Hematopoietic multipotent progenitor cell treated with erythropoietin and hydrocortisone succinate and interleukin-3 and kit ligand, for 4 days (in vitro differentiated cells): ENCODE measurements at places on chromosomes 5 and 9.

- no peak for DNase-seq
These were observed 25.4 kb upstream of the SNX18 start for GRCh38 chr5:54492178-54492577.

GRCh38 chr5:180303226-180304015 is 11.5 kb upstream of the MAPK9 start:
- DNase-seq = no peak

DNA sequence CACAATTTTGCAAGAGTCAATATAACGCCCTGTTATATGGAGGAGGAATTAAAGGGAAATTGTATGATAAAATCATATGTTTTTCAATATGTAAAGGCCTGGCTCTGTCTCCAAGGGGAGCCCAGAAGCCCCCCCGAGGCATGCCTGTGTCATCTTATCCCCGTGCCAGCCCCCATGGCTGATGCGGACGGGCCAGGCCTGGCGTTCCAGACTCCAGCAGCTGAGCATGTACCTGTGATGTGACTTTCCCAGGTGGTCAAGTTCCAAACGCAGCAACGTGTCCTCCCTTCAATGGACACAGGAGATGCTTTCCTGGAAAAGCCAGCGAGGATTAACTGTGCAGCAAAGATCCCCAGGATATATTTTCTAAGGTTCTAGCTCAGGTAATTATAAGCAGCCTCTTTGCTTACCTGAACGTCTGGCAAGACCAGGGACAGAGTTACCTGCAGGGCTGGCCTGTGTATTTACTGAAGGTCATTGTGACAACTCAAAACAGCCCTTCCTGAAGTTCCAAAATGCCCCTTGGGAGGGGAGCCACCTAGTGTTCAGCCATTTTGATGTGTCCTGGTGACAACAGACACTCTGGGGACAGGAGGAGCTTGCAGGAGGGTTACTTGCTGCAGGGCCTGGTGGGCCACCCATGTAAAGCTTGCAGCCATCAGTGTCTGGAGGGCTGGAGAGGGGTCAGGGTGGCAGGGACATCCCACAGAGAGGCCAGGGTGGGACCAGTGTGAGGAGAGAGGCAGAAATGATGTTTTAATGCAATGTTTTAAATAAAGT is 53.3 kb upstream of the RNU6ATAC start:
- DNase-seq = peak; percentile 61

GRCh38 chr5:133934822-133935666 is 33.4 kb downstream of the C5orf15 start:
- no peak for DNase-seq

GRCh38 chr5:40410964-40411635 is 268.6 kb upstream of the PTGER4 start:
- DNase-seq = peak; percentile 45

DNA sequence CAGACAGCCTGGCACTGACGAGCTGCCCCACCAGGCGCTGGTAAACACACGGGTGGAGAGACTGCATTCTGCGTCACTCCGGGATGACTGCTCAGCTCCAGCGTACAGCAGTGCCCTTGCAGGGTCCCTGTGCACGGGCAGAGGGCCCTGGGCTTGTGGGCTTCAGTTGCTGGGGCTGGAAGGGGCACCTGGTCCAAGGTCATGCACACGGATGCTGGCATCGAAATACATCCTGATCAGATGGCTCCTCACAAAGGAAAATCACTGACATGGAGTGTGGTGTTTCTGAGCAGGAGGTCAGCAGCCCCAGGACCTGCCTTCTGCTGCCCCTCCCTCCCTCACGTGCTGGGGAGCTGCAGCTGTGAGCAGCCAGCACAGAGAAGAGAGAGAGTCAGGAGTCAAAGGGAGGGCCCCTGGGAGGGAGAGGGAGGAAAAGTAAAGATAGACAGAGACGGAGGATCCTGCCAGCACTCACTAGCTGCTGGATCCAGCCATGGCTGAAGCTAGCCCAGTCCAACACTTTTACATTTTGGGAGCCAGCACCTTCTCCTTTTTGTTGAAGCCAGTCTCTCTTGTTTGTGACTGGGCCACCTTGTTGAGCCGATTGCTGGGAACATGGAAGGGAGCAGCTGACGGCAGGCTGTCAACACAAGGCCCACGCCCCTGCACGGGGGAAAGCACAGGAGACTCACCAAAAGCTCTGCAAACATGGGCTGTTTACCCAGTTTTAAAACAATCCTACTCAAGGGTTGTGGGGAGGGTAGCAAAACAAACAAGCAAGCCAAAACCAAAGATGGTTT is 166.5 kb upstream of the PHYKPL start:
- no peak for DNase-seq

GRCh38 chr5:111792471-111793058 is 35.6 kb upstream of the NREP start:
- no peak for DNase-seq

DNA sequence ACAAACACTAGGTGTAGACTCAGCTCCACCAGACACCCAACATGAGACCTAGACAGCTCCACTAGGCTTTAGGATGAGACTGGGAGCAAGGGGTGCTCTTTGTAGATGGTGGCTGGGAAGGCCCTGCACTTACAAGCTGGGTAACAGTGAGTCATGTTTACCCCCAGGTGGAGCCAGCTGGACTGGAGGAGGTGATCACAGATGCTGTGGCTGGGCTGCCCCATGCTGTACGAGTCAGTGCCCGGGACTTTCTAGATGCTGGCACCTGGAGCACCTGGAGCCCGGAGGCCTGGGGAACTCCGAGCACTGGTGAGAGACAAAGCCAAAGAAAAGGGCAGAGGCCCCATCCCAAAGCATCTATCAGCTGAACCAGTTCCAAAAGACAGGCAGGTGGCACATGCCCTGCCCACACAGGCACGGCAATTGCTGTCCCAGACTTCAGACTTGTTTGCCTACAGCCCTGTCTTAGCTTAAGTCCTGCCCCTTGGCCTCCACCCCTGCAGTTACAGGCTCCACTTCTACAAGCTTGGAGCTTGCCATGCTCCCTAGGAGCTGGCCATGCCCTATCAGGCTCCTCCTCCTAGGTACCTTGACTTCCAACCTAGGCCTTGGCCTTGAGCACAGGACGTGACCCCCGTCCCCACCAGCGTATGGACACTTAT is 2.7 kb downstream of the CCL27 start:
- no peak for DNase-seq

DNA sequence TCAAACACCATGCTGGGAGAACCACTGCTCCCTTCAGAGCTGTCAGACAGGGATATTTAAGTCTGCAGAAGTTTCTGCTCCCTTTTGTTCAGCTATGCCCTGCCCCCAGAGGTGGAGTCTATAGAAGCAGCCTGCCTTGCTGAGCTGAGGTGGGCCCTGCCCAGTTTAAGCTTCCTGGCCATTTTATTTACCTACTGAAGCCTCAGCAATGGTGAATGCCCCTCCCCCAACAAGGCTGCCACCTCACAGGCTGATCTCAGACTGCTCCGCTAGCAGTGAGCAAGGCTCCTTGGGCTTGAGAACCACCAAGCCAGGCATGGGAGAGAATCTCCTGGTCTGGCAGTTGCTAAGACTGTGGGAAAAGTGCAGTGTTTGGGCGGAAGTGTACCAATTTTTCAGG is 205.5 kb upstream of the PTGER4 start:
- DNase-seq = no peak

DNA sequence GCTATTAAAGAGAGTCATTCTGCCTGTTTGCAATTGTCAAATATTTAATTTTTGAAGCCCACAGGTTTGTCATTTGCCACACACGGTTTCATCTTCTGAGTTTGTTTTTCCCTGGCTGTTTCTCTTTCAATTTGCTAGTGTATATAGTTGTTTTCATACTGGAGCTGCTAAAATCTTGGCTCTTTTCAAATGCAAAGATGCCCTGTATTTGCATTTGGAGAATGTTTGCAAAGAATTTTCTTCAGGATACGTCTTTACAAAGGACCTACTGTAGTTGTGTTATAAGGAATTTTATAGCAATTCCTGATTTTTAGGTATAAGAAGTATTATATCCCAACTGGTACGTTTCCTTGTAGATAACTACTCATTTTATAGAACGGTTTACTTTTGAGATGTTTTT is 48.0 kb downstream of the IZUMO3 start:
- no peak for DNase-seq

DNA sequence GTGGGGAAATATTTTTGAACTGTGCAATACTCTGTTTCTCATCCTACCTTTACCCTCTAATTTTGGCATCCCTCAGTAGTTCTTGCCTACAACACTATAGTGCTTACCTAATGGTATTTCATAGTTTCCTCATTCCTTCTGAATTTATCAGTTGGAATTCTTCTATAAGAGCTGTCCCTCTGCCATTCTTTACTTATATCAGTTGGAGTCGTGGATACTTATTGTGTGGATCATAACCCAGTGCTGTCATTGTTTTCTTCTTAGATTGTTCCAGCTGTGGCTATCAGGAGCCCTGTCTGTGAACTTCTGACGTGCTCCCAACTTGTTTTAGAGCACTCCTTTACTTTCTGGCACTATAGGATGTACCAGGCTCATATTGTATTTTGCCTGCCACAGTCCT is 146.1 kb upstream of the OTULINL start:
- no peak for DNase-seq

DNA sequence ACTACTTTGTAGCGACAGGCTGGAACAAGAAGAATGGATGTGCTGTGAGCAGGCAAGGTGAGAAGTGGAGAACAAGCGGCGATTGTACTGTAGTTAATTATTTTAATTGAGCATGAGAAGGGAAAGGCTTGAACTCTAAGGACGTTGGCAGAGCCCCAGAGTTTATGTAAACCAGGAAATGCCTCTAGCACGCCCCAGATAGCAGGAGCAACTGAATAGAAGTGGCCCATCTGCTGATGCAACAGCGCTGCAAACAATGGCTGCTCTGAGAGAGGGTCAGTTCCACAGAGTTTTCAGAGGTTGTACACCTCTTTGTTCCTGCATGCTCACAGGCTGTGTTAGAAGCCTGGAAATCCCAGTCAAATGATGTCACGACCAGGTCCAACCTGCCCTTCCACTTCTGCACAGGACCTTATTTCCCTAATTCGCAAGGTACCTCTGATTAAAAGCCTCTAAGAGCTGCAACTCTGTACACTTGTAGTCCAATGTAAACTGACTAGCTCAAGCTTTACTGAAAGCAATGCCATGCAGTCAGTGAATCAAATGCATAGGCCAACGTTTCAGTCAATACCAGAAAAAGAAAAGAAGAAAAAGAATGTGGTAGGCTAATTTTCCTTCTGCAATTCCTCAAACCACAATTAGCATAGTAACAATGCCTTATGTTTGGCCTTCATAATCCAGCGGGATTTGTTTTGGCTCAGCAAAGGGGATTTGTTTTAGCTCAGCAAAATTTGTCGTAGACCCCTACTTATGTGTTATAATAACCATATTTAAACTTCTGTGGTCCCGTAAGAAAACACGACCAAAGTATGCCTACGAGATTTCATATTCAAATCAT is 119.6 kb upstream of the RETREG1 start:
- peak; percentile 19 for DNase-seq

DNA sequence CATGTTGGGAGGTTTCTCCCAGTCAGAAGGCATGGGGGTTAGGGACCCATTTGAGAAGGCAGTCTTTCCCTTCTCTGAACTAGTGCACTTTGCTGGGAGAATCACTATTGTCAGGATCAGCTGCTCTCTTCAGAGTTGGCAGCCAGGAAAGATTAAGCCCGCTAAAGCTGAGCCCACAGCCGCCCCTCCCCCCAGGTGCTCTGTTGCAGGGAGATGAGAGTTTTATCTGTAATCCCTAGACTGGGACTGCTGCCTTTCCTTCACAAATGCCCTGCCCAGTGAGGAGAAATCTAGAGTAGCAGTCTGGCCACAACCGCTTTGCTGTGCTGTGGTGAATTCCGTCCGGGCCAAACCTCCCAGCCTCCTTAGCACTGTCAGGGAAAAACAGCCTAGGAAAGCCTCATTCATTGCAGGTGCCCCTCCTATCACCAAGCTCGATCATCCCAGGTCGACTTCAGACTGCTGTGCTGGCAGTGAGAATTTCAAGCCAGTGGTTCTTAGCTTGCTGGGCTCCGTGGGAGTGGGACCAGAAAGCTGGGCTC is 69.8 kb downstream of the CNTLN start:
- peak; percentile 38 for DNase-seq

GRCh38 chr5:130045334-130045733 is 141.1 kb downstream of the CHSY3 start:
- DNase-seq = no peak

GRCh38 chr5:11780641-11781345 is 123.5 kb downstream of the CTNND2 start:
- no peak for DNase-seq

DNA sequence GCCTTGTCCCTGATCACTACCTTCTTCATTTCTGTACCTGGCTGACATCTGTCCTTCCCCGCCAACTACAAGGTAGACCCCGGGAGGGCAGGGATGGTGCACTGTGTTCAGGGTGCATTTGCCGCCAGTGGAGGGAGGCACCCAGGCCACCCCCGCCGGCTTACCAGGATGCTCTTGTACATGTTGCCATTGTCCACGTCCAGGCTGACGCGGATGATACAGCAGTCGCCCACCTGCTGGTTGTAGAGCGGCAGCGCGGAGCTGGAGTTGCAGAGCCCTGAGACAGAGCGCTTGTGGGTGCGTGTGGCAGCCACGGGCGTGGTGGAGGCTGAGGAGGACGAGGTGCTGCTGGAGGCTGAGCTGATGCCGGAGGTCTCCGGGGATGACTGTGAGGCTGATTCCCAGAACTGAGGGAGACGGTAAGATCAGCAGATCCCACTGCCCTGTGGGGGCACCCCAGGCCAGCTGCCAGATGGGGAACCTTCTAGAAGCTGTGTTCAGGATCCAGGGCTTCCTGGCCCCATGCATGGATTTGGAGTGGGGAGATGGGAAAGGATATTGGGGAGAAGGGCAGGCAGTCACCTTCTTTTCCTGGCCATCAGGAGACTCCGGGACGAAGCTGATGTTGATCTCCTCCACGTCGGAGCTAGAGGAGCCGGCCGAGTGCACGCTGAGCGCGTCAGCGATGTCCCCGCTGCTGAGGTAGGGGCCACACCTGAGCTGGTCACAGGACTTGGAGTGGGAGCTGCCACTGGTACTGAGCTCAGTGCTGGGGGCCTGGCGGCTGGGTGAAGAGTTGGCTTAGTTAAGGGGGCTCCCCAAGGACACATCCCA is 19.5 kb downstream of the RALGDS start:
- DNase-seq = no peak

DNA sequence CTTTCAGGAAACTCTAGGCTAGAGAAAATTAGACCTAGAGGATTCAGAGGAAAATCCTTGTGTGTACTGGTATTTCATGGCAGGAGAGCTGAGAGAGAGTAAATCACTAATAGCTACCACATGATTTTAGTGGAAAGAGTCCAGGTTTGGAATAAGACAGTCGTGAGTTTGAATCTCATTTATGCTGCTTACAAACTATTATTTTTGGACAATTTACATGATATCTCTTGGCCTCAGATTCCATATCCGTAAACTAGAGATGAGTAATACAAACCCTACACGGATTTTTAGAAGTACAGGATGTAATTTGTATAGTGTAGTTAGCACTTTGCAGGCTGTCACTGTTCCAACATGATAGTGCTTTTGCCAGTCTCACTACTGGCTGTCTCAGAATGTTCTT is 2.7 kb downstream of the IL31RA start:
- no peak for DNase-seq
